Stimulated activated memory B cell treated with anti-CD40 and anti-IgM and Interleukin-4, amounts not matched to agents 10 μg/mL and 1 μg/mL and 100 μg/mL, for 72 hours (primary cell): ENCODE measurements at places on chromosomes 11 and 22.

GRCh38 chr22:32202539-32203180, 2.2 kb downstream of the RFPL2 start:
- ATAC-seq = no peak

- ATAC-seq = no peak
Observed at GRCh38 chr11:9607511-9607899, 34.0 kb downstream of the WEE1 start.

GRCh38 chr11:64089493-64089892, 53.8 kb downstream of the FLRT1 start:
- no peak for ATAC-seq

- no peak for ATAC-seq
Observed at GRCh38 chr11:118100691-118101232, 14.0 kb upstream of the SMIM35 start.

GRCh38 chr11:64705501-64705900, 17.5 kb downstream of the NRXN2 start:
- no peak for ATAC-seq

DNA sequence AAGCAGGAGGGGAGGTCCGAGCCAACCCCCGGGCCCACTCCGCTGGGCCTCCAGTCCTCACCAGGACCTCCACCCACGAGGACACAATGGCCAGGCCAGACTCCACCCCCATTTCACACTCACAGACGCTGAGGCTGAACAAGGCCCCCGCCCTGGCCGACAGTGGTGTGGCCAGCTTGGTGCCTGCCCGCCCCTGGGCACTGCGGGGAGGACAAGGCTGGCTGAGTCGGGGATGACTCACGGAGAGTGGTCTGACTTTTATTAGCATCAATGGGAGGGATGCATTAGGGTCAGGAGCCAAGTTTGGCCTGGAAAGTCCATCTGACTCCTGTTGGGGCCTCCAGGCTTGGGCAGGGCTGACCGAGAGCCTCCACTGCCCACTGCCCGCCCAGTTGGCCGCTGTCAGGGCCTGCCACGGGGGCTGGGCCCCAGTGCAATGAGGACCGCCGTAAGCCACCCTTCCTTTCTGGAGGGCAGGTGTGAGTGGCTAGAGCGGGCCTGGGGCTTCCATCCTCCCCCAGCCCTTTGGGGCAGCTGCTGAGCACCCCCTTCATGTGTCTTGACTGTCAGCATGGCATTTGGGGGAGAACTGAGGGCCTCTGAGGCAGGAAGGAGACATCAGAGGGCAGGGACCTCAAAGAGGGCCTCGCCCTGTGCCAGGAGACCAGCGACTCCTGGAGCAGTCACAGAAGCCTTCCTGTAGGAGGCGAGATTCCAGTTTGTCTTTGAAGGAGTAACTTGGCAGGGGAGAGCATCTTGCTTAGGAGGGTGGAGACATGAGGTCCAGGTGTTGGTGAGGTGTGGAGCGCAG, 10.6 kb downstream of the TSPAN32 start:
- ATAC-seq = no peak

DNA sequence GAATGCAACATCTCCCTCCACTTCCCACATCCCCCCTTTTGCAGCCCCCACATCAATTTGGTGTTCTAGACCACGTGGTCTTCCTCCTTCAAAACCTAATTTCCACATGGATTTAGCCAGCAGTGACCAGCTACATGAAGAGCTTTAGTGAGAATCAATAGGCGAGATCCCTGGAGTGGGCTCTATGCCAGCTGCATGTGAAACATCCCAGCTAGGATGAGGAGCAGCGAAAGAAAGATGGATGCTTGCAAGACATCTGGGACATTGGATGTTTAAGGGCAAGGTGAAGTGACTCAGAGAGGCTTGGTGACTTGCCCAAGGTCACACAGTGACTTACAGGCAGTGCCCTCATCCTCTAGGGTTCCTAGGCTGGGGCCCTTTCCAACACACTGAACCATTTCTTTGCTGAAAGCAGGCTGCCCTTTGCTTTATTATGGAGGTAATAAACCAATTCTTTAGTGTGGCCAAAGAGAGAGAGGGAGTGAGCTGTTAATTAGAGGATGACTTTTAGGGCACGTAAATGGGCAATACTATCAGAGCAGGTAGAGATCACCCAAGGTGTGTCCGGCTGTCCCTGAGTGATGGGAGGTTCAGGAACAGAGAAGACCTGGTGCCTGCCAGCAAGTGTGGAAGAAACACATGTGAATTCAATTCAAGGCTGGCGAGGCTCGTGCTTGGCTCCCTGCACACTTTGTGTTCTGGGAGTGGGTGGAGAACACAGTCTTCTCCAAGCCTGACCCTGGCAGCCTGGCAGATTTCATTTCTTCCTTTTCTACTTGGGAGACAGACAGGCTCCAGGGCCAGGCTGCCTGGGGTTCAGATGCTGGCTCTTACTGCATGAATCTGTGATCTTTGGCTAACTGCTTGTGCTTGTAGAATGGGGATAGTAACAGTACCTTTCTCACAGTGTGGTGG, 24.0 kb downstream of the TSPAN18 start:
- no peak for ATAC-seq

- no peak for ATAC-seq
Observed at GRCh38 chr11:73040046-73040445, 102.1 kb downstream of the FCHSD2 start.

DNA sequence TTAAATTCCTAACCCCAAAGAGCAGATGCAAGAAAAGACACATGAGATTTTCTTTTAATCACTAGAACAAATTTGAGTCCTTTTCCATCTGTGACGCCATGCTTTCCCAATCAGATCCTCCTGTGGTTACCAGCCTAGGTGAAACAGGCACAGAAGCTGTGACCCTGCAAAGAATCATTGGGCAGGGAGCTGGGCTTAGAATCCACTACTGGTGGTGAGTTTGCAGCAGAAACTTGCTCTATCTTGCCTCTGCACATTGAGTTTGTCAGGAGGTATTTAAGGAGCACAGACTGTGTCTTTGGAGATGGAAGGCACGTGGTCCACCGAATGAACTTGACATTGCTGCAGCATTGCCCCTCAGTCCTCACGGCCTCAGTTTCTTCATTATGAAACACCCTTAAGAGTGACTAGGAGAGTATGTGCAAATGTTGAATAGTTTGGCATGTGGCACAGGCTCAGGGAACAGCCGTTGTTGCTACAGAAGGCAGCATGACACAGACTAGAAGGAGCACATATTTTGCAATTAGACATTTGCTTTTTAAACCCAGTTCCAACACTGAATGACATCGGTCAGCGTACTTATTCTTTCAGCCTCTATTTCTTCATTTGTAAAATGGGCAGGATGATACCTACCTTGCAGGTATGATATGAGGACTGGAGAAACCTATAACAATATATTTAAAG, 127.6 kb downstream of the DBX1 start:
- no peak for ATAC-seq

DNA sequence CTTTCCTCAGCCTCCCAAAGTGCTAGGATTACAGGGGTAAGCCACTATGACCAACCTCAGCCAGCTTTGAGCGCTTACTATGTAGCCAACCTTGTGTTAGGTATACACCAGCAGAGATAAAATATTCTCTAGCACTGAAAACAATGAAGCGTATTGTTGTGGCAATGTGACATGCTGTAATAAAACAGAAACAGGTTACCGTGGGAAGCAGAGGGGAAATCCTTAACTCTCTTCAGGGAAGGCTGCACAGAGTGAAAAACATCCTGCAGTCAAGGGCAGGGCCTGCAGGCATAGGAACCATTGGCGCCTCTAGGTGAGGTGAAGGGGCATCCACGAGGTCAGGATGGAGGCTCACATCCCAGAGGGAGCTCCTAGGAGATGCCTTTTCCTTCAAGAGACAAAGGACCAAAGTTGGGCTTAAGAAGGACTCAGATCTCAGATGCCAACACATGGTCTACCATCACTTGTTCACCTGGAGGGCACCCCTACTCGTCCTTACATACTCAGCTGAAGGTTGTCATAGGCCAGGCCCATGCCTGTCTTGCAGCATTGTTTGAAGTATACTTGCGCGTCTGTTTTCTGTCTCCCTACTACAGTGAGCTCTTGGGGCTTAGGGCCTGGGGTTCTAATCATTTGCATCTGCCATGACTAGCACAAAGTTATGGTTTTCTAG, 8.0 kb downstream of the POLD4 start:
- peak; percentile 62 for ATAC-seq

GRCh38 chr11:65501472-65502273, 2.8 kb downstream of the MALAT1 start:
- no peak for ATAC-seq

DNA sequence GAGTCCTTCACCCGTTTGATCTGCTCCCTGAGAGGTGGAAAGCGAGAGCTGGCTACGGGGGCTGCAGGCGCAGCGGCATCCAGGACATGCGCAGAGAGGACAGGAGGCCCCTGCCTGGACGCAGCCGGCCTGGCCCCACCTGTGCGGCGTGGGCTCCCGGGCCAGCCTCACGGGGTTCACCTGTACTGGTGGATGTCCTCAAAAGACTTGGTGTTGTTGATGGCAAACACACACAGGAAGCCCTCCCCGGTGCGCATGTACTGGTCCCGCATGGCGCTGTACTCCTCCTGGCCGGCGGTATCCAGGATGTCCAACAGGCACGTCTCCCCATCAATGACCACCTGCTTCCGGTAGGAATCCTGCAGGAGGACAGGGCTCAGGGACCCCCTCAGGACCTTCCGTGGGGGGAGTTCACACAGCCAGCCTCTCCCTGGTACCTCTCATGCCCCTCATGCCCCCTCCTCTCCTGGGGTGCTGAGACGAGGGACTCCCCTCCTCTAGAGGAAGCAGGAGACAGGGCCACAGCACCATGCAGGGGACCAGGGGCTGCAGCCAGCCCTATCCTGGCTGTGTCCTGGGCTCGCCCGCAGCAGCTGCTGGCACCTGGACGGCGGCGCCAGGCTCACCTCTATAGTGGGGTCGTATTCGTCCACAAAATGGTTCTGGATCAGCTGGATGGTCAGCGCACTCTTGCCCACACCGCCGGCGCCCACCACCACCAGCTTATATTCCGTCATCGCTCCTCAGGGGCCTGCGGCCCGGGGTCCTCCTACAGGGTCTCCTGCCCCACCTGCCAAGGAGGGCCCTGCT, 1.6 kb downstream of the HRAS start:
- no peak for ATAC-seq

GRCh38 chr11:65489035-65489705, 9.7 kb upstream of the MALAT1 start:
- no peak for ATAC-seq

DNA sequence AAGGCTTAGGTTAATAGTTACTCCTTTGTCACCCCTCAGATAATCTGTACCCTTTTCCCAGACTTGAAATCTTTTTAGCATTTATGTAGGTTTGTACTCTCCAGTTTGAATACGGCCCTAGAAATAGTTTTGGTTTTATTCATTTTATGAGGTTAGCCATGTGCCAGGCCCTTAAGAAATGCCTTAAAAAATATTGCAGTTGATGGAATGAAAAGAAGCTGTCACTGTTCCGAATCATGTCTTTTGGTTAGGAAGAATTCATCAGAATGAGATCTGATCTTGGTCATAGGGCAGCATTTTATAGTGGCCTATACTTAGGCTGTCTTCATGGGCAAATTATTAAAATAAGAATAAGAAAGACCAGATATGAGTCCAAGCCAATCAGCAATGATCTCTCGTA, 14.8 kb upstream of the PRSS23 start:
- no peak for ATAC-seq

GRCh38 chr11:44589301-44589700, 23.8 kb downstream of the CD82 start:
- ATAC-seq = no peak

- ATAC-seq = peak; percentile 59
Observed at GRCh38 chr22:22838148-22838786, 49.3 kb upstream of the IGLL5 start.

GRCh38 chr22:30755759-30756124, 61.1 kb downstream of the OSBP2 start:
- ATAC-seq = peak; percentile 25

GRCh38 chr22:49664371-49664881, 163.2 kb downstream of the BRD1 start:
- ATAC-seq = no peak

DNA sequence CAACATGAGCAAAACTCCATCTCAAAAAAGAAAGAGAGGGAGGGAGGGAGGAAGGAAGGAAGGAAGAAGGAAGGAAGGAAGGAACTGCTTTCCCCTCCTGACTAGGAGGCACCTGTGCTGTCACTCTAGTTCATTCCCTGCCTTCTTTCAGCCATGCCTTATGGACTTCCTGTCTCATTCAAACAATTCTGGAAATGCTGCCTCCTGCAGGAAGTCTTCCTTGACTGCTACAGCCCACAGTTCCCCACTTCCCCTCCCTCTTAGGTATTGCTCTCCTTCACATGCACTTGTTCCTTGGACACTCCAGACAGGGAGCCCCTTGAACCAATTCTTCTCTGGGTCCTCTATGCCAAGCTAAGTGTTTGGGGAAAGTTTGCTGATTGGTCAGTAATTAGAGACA, 31.6 kb upstream of the WNT11 start:
- ATAC-seq = no peak

DNA sequence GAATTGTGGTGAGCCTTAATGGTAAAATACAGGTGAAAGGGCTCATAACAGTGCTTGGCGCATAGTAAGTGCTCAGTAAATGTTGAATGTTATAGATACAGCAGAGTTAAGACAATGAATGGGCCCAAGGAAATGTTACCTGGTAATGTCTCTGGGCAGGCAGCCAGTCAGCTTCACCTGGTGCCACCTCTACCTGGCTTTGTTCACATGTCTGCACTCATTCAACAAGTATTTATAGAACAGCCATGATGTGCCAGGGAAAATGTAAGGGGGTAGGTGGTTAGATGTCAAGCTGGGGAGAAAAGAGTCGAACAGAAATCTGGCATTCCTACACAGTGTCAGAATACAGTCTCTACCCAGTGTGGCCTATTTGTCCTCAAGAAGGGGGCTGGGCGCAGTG, 238.8 kb upstream of the SYN3 start:
- no peak for ATAC-seq

- no peak for ATAC-seq
Observed at GRCh38 chr11:11227296-11228085, 125.6 kb downstream of the CSNK2A3 start.

DNA sequence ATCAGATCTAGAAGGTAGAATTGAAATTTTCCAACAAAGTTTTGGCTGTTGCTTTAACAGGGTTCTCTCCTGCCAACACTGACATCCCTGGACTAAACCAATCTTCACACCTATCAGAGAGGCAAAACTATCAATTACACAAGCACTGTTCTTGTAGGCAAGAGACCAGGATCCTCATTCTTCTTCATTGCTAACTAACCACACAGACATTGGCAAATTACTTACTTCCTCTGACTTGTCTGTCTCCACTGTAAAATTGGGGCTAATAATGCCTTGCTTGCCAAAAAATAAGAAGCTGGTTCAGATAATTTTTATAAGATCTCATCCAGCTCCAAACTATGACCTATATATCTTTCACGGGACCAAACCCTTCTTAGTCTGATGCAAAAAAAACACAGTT, 93.8 kb upstream of the DDI1 start:
- ATAC-seq = no peak

GRCh38 chr11:125333354-125334073, 162.6 kb downstream of the FEZ1 start:
- no peak for ATAC-seq
